GM20000 (cell line): ENCODE measurements at places on chromosomes 4 and X.

- no peak for DNase-seq
Measured at GRCh38 chr4:38113132-38113531, 152.9 kb downstream of the PTTG2 start.

DNA sequence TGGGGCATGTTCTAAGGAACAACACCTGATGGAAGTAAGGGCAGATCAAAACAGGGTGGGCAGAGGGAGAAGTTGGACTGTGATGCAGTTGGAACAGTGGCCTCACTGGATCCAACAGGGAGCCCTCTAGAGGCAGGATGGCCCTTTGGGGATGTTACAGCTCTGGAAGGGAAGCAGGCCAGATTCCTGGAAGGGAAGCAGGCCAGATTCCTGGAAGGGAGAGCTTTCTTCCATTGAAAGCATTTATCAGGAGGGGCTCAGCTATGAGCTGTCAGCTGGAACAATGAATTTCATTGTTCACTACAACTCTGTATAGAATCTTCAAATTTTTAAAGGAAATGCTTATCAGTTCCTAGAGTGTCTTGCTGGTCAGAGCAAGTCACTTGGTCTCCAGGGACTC lies 17.7 kb downstream of the IL15 start:
- no peak for DNase-seq

DNA sequence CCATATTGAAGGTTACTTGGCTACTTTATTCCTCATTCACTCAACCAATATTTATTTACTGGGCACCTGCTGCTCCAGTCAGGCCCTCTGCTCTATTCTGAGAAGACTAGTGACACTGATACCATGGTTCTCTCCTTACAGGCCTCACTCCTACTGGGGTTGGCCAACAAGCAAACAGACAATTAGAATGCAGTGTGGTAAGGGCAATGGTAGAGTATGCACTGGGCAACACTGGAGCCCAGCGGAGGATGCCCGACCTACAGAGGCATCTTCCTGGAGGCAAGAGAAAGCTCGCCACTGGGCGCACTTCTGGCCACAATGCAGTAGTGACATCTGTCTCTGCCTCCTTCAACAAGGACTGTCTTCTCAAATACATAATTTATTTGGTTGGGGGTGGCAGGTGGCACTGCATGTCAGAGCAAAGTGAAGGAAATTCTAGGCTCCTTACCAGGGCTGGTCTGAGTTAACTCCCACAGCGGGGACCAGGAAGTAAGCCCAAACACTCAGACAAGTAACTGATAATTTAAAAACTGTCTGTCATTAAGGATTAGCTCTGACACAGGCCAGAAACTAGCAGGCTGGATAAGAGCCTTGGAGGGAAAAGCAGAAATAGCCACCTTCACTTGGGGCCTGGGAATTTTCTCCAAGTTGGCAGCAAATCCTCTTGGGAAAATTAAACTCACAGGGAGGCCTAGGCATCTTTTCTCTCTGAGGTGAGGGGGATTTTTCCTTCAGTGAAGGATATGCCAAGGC lies 150.7 kb upstream of the EOLA2 start:
- no peak for DNase-seq

GRCh38 chrX:136662104-136662503 lies 14.1 kb downstream of the CD40LG start:
- DNase-seq: no peak

GRCh38 chrX:9980401-9980800 lies 13.2 kb downstream of the CLDN34 start:
- no peak for DNase-seq

- no peak for DNase-seq
Measured at GRCh38 chrX:13966071-13966792, 63.5 kb downstream of the GEMIN8 start.

GRCh38 chrX:41002026-41002425 lies 83.2 kb upstream of the USP9X start:
- DNase-seq: no peak

DNA sequence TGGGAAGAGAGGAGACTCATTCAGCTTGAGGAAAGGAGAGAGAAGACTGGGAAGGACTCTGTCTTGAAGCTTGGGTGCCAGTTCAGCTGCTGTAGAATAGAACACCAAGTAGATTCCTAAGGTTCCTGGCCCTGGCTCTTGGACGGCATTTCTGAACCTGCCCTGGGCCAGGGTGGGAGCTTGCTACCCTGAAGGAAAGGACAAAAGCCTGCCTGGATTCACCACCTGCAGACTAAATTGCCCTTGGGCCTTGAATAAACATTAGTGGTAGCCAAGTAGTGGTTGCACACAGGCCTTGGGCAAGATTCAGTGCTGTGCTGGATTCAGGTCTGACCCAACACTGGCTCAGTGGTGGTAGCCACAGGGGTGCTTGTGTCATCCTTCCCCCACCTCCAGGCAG lies 588.4 kb upstream of the AMOT start:
- DNase-seq: no peak

DNA sequence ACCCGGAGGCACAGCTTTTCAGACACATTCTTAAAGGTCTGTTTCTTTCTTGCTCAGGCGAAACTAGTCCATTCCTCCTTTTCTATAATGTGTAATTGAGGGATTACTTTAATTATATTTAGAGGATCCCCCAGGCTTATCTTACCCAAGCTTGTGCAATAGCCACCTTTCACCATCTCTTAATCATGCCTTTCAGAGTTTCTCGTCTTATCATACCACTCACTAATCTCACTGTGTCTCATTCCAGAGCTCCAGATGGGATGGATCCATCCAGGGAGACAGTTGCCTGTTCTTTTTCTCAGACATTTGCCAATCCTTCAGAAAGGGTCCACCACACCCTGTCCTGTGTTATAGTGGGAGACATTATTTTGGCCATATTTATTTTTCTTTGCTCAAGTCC lies 12.5 kb downstream of the SPARCL1 start:
- DNase-seq: no peak

DNA sequence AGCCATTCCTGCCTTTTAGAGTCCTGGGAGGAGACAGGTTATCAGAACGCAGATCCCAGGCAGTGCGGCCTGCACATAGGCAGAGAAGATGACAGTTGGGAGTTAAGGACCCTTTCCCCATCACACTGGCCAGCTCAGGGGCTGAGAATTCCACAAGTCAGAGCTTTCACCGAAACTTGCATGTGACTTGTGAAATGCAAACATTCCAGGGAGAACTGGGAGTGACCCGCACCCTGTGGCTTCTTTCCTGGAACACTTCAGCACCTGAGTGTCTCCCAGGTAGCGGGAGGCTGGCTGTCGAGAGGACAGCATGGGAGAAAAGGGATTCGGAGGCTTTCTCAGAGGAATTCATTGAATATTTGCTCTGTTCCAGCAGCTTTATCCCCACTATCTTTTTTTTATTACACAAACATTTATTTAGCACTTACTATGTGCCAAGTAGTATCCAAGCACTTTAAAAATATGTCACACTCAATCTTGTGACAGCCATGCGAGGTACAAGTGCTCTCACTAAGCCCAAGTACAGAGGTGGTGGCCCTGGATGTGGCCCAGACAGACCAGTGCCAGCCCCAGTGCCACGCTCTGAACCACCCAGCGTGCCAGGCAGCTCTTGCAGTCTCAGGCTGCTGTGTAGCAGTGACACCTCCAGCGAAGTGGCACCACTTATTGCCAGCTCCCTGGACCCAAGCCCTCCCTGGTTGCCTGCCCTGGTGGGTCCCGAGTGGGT lies 100.5 kb downstream of the PHKA2 start:
- DNase-seq: no peak

DNA sequence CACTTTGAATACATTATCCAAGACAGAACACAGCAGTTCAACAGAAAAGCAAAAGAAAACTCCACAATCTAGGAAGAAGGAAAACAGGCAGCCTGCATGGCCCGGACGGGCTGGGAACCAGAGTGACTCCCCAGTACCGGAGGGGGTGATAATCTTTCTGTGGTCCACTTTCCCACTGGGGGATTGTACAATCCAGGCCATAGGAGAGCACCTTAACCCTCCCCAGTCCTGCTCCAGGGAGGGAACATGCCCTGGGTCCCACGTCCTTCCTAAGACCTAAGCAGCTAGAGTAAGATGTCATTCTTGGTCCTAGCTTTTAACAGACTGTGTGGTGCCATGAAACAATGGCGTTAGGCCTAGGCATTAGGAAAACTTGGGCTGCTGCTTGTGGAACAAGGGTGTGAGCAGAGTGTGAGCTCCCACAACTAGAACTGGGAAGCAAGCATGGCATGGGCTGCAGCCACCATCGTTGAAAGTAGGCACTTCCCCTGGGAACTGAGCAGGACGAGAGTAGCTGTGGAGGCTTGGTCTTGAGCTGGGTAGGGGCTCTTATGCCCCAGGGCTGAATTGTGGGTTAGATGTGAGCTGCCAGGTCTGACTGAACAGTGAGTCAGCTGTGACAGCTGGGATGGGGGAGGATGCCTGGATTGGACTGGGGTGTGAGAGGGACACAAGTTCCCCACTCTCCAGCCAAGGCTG lies 42.4 kb downstream of the NAT8L start:
- DNase-seq: no peak

GRCh38 chr4:122010610-122011009 lies 58.8 kb upstream of the TRPC3 start:
- no peak for DNase-seq

DNA sequence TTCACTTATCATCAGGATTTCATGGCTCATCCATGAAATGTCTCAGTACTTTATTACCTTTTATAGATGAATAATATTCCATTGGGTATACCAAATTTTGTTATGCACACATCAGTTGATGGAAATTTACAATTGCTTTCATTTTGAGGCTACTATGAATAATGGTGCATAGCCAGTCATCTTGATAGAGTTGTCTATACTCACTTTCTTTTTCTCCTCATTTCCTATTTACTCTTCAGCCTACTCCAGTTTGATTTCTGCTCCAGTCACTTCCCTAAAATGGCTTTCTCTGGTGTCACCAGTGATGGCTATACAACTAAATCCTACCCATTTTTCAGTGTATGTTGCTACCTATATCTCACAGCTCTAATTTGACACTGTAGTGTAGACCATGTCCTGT lies 743.5 kb upstream of the MAGEB2 start:
- DNase-seq: no peak

GRCh38 chr4:163493643-163494359 lies 689 bp upstream of the TMA16 start:
- no peak for DNase-seq

DNA sequence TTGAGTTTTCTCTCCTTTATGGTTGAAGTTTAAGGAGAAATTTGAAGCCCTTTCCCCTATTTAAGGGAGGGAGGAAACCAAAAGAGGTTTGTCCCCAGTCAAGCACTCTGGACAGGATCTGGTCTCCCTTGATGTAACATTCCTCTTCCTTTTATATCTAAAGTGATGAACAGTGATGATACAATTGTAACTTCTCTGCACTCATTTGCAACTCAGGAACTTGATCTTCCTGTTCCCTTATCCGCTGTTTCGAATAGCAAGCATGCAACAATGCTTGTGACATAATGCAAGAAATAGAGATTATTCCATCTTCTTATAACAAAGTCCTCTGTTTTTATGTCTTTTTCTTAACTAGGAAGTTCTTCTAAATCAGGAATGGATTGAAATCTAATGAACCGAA lies 18.3 kb downstream of the ALPK1 start:
- no peak for DNase-seq

- DNase-seq: no peak
Measured at GRCh38 chrX:27889878-27890277, 82.1 kb downstream of the MAGEB10 start.

DNA sequence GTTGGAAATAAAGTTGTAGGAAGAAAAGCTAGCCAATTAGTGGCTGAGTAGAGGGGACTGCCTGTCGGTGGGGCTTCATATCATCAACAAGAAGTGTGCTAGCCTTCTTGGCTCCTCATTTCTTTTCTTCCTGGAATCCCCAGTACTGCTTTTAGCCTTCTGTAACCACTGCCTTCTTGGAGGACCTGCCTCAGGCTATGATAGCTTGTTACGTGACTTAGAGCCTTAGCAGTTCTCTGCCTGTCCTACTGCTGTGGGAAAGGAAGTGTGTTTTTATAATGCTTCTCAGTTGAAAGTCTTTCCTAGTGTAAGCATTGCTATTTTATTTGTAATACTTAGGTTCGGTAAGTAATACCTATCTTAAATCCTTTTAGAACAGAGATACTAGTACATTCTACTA lies 61.9 kb downstream of the LARP1B start:
- DNase-seq: no peak

DNA sequence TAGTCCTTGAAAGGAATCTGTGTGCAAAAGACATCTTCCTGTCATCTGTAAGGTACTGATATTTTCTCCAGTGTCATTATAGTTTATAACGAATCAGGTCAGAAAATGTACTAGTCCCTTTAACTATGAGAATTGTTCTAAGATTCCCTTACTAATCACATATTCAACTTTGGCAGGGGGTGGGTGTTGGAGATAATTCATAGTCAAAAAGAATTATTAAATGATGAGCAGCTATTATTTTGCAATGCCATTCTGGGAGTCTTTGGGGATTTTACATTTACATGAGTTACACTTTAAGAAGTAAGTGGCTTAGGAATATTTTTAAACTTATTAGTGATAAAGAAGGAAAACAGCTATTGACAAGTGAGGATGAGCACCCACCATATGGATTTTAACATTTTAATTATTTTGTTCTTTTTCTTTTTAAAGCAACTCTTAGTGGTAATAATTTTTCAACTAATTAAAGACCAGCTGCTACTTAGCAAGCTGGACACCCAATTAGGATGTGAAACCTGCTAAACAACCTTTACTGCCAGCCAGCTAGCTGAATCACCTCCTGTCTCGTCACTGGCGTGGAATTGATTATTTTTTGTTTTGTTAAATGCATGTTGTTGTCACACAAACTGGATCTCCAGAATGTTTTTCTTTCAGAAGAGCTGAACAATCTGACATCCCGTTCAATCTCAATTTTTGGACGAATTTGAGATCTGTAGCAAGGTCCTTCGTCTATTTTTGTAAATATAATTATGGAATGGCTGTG lies 219.2 kb downstream of the ARAP2 start:
- DNase-seq: no peak

DNA sequence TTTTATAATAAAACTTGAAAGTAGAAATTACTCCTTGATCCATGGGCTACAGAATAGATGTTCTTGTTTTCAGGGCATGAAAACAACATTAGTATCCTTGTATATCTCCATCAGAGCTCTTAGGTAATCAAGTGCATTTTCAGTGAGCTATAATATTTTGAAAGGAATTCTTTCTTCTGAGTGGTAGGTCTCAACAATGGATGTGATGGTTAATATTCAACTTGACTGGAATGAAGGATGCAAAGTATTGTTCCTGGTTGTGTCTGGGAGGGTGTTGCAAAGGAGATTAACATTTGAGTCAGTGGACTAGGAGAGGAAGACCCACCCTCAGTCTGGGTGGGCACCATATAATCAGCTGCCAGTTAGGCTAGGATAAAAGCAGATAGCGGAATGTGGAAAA lies 100.1 kb downstream of the LCORL start:
- no peak for DNase-seq

- no peak for DNase-seq
Measured at GRCh38 chrX:3603026-3603661, 110.3 kb downstream of the PRKX start.
